Activated CD8-positive, alpha-beta memory T cell treated with anti-CD3 and anti-CD28 coated beads for 1 hour (primary cell): ENCODE measurements at places on chromosomes 4 and X.

GRCh38 chr4:136558940-136559494 is 973.3 kb downstream of the PCDH18 start:
- no peak for DNase-seq

- no peak for DNase-seq
These were observed 46.1 kb downstream of the PSAPL1 start for GRCh38 chr4:7388627-7389026.

DNA sequence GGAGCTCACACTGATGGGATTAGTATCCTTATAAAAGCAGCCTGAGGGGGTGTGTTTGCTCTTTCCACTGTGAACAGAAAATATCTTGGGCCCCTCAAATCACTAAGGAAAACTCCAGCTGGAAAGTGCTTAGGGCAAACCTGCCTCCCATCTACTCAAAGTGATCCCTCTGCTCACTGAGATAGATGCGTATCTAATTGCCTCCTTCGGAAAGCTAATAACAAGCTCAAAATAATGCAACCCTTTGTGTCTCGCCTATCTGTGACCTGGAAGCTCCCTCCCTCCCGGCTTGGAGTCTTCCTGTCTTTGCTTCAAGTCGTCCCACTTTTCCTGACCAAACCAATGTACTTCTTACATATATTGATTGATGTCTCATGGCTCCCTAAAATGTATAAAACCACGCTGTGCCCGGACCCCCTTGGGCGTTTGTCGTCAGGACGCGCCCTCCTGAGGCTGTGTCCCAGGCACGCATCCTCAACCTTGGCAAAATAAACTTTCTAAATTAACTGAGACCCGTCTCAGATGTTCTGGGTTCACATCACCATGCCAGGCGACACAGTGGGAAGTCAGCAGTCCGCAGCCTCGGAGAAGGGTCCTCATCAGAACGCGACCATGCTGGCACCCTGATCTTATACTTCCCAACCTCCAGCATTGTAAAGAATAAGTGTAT is 34.1 kb upstream of the SORCS2 start:
- no peak for DNase-seq

- no peak for DNase-seq
These were observed 136.1 kb upstream of the WDFY3 start for GRCh38 chr4:85102606-85103005.

DNA sequence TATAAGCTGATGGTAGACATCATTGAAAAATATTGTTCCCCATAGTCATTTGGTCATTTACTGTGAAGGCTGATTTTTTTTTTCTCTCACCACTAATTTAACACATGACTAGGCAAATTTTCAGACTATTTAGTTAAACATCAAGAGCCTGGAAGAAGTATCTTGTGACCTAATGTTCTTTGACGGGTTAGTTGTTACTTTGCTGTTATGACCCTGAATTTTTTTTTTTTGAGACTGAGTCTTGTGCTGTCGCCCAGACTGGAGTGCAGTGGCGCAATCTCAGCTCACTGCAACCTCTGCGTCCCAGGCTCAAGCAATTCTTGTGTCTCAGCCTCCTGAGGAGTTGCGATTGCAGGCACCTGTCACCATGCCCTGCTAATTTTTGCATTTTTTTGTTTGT is 67.0 kb downstream of the HPF1 start:
- DNase-seq, result no peak

DNA sequence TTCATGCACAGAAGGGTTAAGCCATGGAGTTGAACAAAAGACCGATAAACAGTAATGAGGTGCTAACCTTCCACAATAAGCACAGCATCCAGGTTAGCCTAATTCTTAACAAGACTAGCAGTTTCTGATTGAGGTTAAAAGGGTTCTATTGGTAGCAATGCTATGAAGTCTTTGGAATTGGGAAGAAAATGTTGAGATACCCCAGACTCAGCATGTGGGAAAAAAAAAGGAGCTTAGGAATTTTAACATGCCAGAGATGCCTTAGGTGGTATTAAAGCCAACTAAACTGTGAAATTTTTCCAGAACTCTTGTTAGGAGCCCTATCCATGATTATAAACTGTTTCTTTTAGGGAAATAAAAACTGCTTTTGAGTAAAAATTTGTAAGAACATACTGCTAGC is 391.7 kb downstream of the GABRG1 start:
- DNase-seq, result no peak

GRCh38 chrX:20399728-20400414 is 133.2 kb upstream of the RPS6KA3 start:
- DNase-seq, result no peak

GRCh38 chr4:178781779-178782178 is 1339.5 kb upstream of the AGA start:
- DNase-seq, result no peak

GRCh38 chr4:72997409-72997808 is 72.1 kb downstream of the COX18 start:
- DNase-seq, result no peak

GRCh38 chr4:168883513-168883912 is 126.5 kb downstream of the CBR4 start:
- no peak for DNase-seq

DNA sequence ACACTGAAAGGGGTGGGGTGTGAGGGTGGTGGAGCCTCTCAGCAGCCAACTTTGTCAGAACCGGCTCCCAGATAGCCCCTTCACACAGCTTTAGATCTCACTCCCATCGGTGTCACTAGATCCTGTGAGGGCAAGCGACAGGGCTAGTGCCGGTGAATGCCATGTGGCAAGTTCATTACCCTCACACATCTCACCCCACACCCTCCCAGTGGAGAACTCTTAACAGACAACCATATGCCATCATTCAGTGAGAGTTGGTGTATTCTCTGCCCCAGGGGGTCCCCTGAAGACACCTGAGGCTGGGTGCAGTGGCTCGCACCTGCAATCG is 15.3 kb downstream of the SEPTIN6 start:
- DNase-seq, result no peak

DNA sequence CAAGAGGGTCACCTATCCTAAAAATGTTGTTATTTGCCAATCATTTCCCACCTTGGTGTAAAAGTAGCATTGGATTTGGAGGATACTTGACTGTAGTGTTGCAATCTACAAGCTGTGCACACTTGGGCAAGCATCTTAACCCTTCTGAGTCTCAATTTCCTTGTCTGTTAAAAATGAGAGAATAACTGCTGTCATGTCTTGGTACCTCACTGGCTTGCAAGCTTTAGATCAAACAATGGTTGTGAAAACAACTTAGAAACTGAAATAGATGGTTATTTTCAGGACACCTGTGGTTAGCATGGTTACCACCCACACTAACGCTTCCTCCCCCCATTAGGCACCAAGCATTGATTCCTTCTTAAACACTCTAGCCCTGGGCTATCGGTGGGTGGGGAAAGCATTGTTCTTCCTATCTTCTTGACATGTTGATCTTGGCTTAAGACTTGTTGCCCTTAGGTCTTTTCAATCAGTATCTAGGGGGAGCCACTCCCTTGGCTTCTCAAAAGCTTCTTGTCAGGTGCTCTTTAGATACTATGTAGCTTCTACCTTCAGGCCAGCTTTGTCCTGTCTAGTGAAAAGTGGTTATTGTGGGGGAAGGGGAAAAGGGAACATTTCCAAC is 10.6 kb upstream of the AMOT start:
- DNase-seq, result no peak

DNA sequence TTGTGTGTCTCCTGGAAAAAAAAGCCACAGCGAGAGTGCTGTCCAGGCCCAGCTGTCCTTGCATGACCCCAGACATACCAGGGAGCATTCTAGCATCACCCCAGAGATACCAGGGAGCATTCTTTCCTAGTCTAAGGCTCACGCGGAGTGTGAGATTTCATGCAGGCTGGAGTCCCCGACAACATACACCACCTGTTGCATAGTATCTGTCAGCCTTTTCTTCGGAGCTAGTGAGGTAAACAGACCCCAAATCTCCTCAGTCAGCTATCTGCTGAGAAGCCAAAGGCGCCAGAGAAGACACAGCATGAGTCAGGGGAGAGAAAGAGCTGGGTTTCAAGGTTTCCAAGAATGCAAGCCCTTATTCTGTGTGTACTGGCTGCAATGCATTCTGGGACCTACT is 23.1 kb upstream of the ZXDA start:
- no peak for DNase-seq
